ENCODE measurements at places on chromosomes 5 and 9. TPM values are rescaled to one million over a fixed set of nuclear protein-coding genes. Genes with fewer than 3 reads are reported as not detected.

Gene PCDHA4
- 0.05 TPM for total RNA-seq

Gene KIF12
- not detected for total RNA-seq

Gene IL5
- total RNA-seq, result not detected

Gene SPATA31D4
- total RNA-seq, result not detected

Gene IFNA21
- total RNA-seq, result not detected

Gene USP20
- 16.0 TPM for total RNA-seq

Gene PIP5K1B
- total RNA-seq, result 27.1 TPM

Gene SH3PXD2B
- 5.1 TPM for total RNA-seq

Gene IRX4
- total RNA-seq, result 12.1 TPM

Gene SLC6A18
- total RNA-seq, result not detected

Gene CLTA
- 58.3 TPM for total RNA-seq

Gene ST6GALNAC6
- total RNA-seq, result 49.4 TPM

Gene PCDHGC4
- 5.8 TPM for total RNA-seq

Gene DAB2IP
- total RNA-seq, result 60.3 TPM

Gene BTNL8
- 0.43 TPM for total RNA-seq

Gene HACD4
- total RNA-seq, result 0.65 TPM

Gene GLIPR2
- 6.6 TPM for total RNA-seq

Gene ADAMTS2
- total RNA-seq, result 5.9 TPM

Gene FAM163B
- not detected for total RNA-seq

Gene TRPM3
- 0.51 TPM for total RNA-seq

Gene ACTBL2
- not detected for total RNA-seq

- DNase-seq, result peak; percentile 94
Measured at GRCh38 chr5:59039296-59040023, 456.6 kb downstream of the RAB3C start.

GRCh38 chr5:180519098-180519497 lies 24.9 kb downstream of the CNOT6 start:
- no peak for DNase-seq

DNA sequence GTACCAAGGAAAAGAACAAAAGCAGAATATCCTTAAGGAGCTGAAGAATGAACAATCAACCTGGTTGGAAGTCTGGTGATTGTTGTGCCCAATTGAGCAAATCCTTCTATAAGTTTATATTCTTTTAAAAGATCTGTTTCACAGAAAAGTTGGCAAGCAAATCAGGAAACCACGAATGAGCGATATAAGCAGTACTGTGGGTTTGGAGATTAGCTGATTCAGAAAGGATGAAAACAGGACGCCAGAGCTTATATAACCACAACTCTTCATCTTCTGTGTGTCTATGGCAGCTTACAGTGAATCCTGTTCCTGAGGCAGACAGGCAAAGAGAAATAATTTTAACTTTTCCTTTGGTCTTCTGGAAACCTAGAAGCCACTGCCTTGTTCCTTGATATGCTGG lies 61.7 kb downstream of the SLC38A9 start:
- no peak for DNase-seq

GRCh38 chr9:16482764-16483163 lies 387.7 kb downstream of the BNC2 start:
- DNase-seq, result no peak

DNA sequence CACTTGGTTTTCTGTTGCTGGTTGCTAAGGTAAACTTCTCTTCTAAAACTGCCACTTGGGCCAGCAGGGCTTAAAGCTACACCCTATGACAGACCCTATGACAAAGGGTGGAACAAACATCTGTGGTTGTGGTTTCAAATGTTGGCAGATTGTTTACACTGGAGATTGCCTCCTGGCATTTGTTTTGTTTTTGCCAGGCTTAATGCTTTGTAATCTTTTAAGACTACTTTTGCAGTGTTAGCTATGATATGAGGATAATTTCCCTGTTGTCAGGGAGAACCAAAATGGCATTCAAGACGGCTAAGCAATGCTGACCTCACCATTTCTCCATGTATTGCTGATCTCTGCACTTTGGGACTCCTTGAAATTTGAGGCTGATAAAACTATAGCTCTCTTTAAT lies 50.3 kb downstream of the MAMDC2 start:
- no peak for DNase-seq

- DNase-seq, result no peak
Measured at GRCh38 chr5:112356178-112356956, 62.7 kb downstream of the EPB41L4A start.

DNA sequence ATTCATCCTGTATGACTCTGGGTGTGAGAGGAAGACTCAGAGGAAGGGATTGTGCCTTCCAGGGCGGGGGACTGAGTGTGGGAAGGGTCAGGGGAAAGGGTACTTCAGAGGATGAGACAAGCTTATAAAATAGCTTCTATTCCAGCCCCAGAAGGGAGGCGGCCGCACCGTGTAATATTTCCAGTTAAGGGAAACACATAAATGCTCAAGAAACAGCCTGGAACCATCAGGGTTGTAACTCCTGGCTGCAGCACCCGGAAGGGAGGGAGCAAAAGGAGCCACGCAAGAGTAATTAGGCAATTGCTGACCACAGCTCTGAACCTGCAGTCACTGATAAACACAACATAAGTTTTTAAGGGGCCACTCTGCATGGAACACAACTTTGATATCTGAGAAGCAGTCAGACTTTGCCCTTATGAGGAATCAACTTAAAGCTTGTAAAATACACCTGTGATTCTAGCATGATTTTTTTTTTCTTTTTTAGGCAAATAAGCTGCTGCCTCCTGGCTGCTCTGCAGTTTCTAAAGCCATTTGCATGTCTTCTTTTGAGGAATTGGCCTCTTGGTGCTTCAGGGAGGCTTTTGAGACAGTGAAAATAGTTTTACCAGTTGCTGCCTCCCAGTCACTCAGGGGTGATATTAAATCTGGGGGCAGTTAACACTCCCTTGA lies 382.7 kb downstream of the ENC1 start:
- peak; percentile 81 for DNase-seq

DNA sequence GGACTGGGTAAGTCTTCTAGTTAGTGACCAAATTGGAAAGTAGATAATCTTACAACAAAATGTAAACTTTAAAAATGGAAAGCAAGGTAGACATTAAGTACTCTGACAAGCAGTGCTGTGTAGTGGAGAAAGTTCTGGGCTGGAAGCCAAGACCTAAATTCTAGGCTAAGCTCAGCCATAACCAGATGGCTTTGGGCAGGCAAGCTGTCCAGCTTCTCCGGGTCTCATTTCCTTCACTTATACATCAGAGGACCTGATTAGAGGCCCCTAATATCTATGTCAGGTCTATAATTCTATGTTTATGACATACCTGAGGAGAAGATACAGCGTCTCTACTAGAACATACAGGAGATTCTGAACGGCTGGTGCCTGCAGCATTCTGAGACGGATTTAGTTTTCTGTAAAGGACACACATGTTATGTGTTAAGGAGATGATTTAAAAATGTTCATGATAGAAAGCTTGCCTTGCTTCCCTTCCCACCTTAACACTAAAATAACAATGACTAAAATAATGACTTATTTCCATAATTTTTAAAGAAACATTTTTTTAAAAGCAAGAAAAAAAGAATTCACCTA lies 61.2 kb downstream of the ELL2 start:
- DNase-seq, result no peak

DNA sequence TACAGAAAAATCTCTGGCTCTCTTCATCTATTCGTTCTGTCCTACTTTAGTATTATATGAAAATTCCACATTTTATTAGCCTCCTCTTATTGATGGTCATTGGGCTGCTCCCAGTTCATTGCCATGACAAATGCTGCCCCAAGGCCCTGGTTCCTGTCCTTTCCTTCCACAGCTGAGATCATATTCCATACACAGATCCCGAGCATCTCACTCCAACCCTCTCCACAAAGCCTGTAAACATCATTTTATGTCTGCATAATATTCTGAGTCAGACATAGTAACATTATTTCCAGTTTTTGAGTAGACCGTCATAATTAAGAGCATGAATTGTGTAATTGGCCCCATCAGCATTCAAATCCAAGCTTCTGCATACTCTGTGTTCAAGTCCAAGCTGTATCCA lies 86.3 kb downstream of the MVB12B start:
- DNase-seq, result no peak

GRCh38 chr5:13780081-13780480 lies 164.4 kb downstream of the DNAH5 start:
- DNase-seq, result no peak

DNA sequence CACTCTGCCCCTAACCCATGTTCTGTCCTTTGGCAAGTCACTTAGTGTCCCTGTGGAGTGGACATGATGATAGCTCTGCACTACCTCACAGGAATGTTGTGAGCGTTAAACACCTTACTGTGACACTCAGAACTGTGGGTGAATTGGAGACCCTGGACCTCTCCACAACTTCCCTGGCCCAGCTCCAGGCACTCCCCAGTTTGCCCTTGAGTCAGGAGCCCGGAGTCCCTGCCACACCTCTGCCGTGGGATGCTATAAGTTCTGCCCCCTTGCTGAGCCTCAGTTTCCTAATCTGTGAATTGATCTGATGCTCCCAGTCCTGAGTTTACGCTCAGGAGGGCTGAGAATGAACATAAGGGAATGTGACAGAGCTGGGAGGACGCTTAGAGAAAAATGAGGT lies 34.4 kb downstream of the GSN start:
- DNase-seq, result no peak

GRCh38 chr9:38094165-38094564 lies 25.1 kb upstream of the SHB start:
- peak; percentile 29 for DNase-seq

DNA sequence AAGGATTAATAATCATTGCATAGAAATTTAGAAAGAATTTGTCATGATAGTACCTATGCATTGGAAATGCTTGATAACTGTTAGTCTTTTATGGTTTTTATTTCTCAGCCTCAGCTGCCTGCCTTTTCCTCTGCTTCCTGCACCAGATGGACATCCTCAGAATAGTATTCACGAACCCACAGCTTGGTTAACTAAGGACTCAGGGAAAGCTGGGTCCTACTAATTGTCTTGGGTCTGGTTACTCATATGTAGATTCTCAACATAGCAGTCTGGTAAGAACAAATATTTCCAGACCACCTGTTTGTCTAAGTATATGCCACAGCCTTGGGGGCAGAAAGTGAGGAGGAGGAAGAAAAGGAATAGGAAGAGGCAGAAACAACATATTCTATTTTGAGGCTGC lies 464.5 kb upstream of the SMARCA2 start:
- DNase-seq, result no peak

- DNase-seq, result peak; percentile 36
Measured at GRCh38 chr9:135414293-135414692, 65.3 kb upstream of the PPP1R26 start.

GRCh38 chr9:75134495-75134894 lies 46.2 kb downstream of the OSTF1 start:
- DNase-seq, result no peak

DNA sequence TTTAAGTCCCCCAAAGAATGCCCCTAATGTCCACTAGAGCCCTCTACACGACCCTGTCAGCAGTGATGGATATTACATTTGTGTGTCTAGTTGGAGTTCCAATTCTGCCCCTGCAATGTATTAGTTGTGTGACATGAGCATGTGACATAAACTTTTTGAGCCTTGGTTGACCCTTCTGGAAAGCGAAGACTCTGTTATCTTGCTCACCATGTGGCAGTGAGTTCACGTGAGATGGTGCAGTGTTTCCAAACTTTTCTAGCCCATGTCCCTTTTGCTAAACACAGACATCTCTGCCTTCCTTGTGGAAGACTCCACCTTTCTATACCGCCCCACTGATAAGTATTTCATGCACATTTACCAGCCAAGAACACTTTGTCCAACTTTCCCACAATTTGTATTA lies 87.0 kb upstream of the BOD1 start:
- no peak for DNase-seq

DNA sequence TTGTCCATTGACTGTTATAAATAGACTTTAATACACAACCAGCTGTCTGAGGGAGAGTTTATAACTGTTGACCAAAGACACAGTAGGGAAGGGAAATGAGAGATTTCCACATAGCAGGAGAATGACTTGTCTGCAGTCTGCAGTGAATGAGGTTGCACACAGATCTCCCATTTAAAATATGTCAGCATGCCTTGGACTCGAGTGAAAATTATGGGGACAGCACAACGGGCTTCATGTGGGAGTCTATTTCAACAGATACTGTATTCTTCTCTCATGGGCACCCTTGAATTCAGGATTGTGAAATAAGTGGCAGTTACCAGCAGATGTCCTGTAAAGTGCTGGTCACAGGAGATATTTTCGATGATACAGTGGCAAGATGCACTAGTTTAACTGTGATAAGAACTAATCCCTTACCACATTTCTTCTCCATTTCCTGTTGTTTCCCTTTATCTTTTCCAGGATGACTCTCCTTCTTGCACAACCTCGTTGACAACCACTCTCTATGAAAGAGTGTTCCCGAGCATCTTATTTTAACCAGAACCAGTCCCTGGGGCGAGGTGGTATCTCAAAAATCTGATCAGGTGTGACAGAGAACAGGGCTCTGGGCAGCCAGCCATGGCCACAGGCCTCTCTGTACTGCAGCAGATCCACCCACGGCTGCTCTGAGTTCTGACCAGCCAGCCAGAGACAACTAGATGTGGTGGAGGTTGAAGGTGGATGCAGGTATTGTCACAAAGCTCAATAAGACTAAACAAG lies 51.5 kb upstream of the MAP3K1 start:
- DNase-seq, result no peak

DNA sequence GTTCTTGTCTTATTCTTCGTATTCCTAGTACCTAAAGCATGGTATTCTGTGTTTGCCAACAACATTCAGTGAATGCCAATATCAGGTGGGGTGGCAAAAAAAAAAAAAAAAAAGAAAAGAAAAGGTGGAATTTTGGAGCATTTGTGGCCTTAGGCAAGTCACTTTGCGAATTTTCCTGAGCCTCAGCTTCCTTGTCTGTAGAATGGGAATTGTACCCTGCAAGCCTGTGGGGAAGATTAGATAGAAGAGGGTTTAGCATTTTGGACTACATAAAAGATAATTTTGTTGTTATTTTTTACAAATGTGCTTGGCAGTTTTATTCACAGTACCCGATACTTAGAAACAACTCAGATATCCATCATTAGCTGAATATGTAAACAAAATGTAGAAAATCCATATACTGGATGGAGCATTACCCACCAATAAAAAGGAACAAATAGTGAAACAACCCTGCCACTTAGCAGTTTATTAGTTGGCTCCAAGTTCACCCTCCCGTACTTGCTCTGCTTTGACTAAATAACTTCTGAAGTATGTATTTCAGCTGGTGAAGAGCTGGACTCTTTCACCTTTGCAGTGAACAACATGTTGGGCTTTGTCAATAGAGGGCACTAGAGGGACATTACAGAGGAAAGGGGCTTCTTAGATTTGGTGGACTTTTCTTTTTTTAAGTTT lies 13.6 kb downstream of the UBE2D2 start:
- no peak for DNase-seq
